Calu3 (cell line): ENCODE measurements at places on chromosomes 16 and 17. TPM values are rescaled to one million over a fixed set of nuclear protein-coding genes. Genes with fewer than 3 reads are reported as not detected.

The SLC22A31 gene
- total RNA-seq: 0.52 and 2.0 TPM in 2 replicates

The SPOP gene
- 79.0 and 79.9 TPM in 2 replicates for total RNA-seq

The TBC1D28 gene
- not detected in 2 replicates for total RNA-seq

The RUNDC3A gene
- 0.86 and 1.2 TPM in 2 replicates for total RNA-seq

The KRTAP9-3 gene
- not detected in 2 replicates for total RNA-seq

The VASN gene
- 18.1 and 22.4 TPM in 2 replicates for total RNA-seq

The NTN3 gene
- total RNA-seq: not detected in 2 replicates

The CCL1 gene
- total RNA-seq: not detected in 2 replicates

The ABCA10 gene
- total RNA-seq: 0.17 and 0.28 TPM in 2 replicates

The CCL3 gene
- total RNA-seq: not detected in 2 replicates

The FAM234A gene
- total RNA-seq: 118 and 130 TPM in 2 replicates

The KRTAP4-1 gene
- total RNA-seq: not detected in 2 replicates

The GGA3 gene
- total RNA-seq: 63.1 and 64.4 TPM in 2 replicates

The TBC1D3E gene
- 0.37 TPM in 1 of 2 replicates, not detected in the other for total RNA-seq

The CCR7 gene
- not detected in 2 replicates for total RNA-seq

The LGALS9 gene
- 93.1 and 214 TPM in 2 replicates for total RNA-seq

The ASB16 gene
- 0.19 TPM in 1 of 2 replicates, not detected in the other for total RNA-seq

The CYGB gene
- total RNA-seq: not detected in 2 replicates

The SLC25A39 gene
- total RNA-seq: 271 and 297 TPM in 2 replicates

The TCAP gene
- total RNA-seq: 51.5 and 61.1 TPM in 2 replicates

The GCGR gene
- 0.78 TPM in 1 of 2 replicates, not detected in the other for total RNA-seq

The SPAG5 gene
- total RNA-seq: 69.3 and 82.1 TPM in 2 replicates

The SHBG gene
- total RNA-seq: 0.39 TPM in 1 of 2 replicates, not detected in the other

The CACNG3 gene
- not detected in 2 replicates for total RNA-seq

The OR4D1 gene
- total RNA-seq: not detected in 2 replicates

The B9D1 gene
- total RNA-seq: 14.1 and 15.6 TPM in 2 replicates

The BCO1 gene
- 6.6 and 9.1 TPM in 2 replicates for total RNA-seq

The EMP2 gene
- total RNA-seq: 65.9 and 73.9 TPM in 2 replicates

The MARVELD3 gene
- 38.4 and 40.1 TPM in 2 replicates for total RNA-seq

The TBC1D3L gene
- total RNA-seq: 147 and 156 TPM in 2 replicates
